ENCODE measurements at places on chromosomes 13 and 19.

- no peak for DNase-seq
These were observed 100.8 kb downstream of the STK24 start for GRCh38 chr13:98476106-98476505.

DNA sequence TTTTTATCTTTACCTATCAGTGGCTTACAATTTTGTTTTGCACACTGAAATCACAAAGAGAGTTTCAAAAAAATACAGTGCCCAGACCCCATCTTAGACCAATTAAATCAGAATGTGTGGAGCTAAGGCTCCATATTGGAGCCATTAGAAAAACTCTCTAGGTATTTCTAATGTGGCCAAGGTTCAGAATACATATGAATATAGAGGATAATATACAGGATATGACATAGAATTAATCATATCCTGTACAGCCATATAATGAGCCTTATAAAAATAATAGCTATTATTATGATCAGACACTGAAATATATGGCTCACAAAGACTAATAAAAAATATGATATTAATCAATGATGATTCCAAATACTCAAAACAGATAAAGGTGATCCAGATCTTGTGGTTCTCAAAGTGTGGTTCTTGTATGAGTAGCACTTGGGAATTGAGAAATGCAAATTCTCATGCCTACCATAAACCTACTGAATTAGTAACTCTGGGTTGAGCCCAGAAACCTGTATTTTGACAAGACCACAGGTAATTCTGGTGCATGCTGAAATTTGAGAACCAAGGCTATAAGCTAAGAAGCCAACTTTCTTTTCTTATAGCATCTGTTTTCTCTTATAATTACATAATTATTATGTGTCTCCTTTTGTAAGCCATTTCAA is 408.0 kb downstream of the DIAPH3 start:
- DNase-seq, result no peak

DNA sequence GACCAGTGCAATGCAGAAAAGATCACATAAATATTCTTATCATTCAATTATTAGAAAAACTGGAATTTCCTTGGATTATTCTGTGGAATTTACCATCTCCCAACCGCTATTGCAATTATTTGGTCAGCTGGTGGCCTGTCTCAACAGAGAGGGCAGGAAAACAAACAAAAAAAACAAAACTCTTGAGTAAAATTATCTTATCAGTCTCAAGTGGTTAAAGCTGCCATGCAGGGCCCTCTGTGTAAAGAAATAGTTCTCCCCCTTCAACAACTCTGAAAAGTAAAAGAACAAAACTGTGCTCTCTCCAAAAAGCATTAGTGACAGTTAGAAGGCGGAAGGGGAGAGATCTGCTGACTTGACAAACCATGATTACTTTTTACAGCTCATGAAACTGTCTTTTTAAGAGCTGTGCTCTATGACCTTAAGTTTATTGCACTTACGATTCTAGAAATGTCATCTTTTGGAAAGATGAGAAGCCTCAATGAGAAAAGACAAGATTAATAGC is 152.3 kb downstream of the DLEU7 start:
- no peak for DNase-seq

- DNase-seq, result no peak
These were observed 353.2 kb downstream of the SPRY2 start for GRCh38 chr13:79987761-79988160.

GRCh38 chr19:14406645-14407401 is 12.3 kb downstream of the DDX39A start:
- no peak for DNase-seq

DNA sequence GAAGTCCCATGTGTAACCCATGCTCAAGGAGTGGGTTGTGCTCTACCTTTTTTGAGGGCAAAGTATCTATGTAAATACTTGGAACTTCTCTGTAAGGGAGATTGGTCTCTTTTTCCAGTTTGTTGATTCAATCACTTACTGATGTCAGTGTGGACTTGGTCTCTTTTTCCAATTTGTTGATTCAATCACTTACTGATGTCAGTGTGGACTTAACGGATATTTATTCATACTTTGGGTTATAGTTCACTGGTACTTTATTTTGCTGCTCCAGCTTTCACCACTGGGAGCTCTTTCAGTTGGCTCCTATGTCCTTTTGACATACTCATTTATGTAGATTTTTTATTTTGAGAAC is 36.4 kb downstream of the COG3 start:
- DNase-seq, result no peak

Measured in GM06990 (cell line).